ENCODE measurements at places on chromosomes 12 and 14.

DNA sequence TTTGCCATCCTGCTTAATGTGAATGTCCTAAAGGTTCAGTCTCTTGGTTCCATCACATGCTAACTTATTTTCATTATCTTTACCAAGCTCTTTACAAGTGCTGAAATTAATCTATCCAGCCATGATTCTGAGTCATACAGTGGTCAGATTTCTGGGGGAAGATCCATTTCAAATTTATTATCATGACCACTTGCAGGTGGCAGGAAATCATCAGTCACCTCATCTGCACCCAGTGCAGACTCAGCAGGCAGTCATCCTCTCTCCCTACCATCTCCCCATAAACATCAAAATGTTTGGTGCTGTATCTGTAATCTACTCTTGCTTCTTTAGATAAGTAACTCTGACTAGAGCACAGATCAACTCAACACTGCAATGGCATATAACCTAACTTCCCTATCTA is 23.5 kb downstream of the ATG14 start:
- DNase-seq: peak; percentile 84

DNA sequence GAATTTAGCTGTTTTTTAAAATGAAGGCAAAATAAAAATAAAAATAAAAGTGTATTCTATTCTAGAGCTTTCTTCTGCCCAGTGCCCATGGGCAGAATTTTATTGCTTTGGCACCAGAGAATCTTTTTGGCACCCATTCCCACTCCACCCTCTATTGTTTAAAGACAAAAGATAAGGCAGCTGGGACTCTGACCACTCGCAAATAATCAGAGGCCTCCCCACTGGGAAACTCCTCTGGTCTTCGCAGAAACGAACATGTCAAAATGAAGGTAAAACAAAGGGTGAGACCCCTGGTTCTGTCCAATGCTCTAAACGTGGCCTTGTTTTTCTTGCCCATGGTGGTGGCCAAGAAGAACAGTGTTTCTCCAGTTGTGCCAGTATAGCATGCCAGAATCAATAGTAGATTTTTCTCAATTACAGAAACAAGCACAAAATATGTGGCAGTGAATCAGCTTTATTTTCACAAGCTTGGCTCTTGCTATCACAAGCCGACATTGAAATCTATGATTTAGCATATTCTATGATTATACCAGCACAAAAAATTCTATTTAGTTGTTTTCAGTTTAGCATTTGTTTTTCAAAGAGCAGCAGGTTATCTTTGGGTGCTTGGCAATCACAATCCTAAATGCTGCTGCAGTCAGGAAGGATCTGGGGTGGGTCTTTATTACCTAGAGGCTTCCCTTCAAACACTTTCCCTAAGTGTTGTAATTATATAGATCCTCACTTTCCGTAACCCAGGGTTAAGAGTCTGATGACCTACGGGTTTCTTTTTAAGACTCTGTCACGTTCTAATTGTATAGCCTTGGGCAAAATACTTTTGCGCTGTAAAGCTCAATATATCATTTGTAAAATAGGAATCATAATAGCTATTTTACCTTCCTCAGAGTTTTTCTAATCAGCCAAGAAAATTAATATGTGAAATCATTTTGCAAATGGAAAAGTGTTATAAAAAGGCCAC is 50.5 kb downstream of the KITLG start:
- DNase-seq: no peak

DNA sequence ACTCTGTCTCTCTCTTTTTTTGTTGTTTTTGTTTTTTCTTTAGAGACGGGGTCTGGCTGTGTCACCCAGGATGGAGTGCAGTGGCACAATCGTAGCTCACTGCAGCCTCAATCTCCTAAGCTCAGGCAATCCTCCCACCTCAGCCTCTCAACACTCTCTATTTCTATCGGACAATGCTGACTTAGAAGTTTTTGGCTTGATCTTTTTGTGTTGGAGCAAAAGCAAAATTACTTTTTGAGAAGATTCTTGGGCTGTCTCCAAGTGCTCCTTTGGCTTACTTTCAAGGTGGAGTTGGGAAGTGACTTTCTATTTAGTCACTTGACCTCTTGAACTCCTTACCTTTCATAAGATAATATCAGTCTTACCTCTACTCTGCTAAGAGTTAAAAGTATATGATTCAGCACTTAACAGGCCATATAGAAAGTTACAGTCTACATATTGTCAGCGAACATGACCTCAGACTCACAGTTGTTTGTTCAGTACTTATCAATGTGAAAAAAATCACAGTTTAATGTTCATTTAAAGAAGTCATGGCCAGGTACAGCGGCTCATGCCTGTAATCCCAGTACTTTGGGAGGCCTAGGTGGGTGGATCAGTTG is 15.4 kb upstream of the MIA2 start:
- no peak for DNase-seq

DNA sequence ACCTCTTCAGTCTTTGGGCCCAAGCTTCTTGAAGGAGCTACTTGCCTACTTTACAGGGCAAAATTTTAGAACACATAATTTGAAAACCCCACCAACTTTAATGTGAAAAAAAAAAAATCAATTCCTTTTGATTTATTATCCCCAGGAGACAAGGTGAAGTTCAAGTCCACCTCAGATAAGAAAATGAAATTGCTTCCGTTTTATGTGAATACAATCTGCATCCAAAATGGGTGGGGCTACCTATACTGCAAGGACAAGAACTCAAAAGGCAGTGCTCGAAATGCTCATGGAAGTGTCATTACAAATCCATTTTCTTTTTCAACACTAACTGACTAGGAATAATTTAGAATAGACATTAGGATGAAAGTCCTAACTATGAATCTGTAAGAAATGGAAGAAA is 45.7 kb downstream of the SSPN start:
- no peak for DNase-seq

DNA sequence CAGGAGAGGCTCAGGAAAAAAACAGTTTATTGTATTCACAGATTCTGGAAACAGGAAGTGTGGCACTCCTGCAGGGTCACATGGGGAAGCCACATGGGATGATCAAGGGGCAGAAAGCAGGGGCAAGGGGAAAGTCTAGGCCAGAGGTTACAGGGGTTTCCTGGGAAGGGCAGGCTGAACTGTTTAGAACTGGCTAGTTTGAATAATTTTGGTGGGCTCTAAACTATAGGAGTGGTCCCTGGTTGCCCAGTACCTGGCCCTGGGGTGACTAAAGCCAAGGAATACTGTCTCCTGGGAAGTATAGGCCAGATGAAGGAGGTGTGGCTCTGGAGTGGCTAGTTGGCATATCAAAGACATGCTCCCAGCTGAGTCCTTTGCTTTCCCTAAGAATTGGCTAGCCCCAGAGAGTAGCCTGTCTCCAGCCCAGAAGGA is 169.2 kb downstream of the SLC41A2 start:
- no peak for DNase-seq

GRCh38 chr14:32934073-32934880 is 4.4 kb upstream of the NPAS3 start:
- DNase-seq: peak; percentile 54

GRCh38 chr14:59343585-59343984 is 121.6 kb downstream of the GPR135 start:
- no peak for DNase-seq

DNA sequence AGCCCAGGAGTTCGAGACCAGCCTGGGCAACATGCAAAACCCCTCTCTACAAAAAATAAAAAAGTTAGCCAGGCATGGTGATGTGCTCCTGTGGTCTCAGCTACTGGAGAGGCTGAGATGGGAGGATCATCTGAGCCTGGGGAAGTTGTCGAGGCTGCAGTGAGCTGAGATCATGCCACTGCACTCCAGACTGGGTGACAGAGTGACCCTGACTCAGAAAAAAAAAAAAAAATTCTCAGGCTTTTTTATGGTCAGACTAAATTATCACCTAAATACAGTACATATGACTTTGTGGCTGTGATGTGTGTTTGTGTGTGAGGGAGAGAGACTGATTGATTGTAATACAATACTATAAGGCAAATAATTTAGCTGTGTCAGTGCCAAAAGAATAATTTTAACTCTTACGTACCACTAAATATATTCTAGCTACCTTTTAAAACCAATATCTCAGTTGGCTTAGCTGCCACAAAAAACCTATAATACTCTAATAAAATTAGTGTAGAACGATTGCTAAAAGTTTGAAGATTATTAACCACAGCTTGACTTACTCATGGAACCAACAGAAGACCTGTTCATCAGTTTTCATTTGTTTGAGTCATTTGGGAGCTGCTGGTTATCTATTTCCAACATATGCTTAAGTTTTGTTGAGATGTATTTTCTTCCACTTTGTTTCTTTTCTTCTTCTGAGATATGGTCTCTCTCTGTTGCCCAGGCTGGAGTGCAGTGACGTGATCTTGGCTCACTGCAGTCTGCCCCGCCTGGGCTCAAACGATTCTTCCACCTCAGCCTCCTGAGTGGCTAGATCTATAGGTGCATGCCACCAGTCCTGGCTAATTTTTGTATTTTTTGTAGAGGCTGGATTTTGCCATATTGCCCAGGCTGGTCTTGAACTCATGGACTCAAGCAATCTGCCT is 58.0 kb downstream of the DIP2B start:
- no peak for DNase-seq

- DNase-seq: no peak
Observed at GRCh38 chr12:19694627-19695026, 255.3 kb downstream of the AEBP2 start.

DNA sequence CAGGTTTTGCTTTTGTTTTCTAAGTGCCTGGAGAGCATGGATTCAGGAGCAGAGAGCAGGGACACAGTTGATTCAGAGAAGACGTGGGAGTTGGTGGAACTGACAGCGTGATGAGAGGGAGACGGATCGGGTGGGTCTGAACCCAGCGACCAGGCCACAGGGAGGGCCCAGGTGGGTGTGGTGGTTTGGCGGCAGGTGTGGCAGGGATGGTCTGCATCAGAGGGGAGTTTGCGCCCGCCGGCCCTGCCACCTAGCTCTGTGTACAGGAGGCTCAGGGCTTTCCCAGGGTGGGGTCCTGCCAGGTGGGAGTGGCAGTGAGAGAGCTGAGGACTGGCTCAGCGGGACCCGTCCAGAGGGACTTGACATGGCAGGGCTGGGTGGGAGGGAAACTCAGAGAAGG is 33.3 kb upstream of the DIO3 start:
- no peak for DNase-seq

DNA sequence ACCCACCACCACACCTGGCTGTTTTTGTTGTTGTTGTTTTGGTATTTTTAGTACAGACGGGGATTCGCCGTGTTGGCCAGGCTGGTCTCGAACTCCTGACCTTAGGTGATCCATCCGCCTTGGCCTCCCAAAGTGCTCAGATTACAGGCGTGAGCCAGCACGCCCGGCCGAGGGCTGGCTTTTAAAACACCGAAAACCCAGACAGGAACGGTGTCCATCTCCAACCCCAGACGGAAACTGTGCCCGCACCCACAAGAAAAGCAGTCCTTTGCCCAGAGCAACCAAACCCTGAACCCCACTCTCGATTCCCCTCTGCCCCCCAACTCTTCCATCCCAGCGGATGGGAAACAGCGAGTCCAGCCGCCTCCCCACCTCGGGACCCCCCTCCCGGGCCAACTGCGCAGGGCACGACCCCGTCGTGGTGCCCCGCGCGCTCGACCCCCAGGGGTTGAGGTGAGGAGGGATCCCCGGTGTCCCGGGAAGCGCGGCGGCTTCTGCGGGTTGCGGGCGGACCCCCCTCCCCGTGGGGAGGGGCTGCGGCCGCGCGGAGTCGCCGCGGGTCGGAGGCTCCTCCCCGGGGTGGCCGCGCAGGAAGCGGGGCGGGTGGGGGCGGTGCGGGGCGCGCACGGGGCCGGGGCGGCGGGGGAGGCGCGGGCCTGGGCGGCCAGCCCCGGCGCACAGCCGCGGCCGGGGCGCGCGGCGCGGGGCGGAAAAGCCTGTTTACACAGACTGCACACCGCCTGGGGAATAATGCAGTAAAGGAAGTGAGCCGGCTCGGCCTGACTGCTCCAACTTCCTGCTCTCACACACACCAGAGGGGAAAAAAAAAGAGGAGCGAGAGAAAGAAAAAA is at the start of gene ELK3:
Gene ELK3 (plus strand): TSS at position 651 of the 851 bp plus-strand sequence.
- peak; percentile 85 for DNase-seq

- peak; percentile 54 for DNase-seq
Observed at GRCh38 chr12:84785951-84786350, 126.6 kb downstream of the SLC6A15 start.

DNA sequence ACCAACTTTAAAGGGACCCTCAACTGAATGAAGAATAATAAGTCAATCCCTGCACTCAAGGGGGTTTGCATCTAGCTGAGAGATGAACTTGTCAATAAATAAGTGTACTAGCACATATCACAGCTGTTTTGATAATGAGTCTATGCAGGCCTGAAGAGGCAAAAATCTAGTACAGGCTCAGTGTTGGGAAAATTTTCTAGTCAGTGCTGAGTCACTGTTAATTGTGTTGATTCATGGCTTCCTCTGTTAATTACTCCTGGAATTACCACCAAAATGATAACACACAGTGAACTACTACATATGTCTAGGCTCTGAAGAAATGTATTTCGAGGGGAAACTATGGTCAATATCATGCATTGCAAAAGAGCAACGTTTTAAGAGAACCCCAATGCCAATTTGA is 18.9 kb downstream of the SNRPF start:
- peak; percentile 34 for DNase-seq

- peak; percentile 39 for DNase-seq
Observed at GRCh38 chr14:64244279-64244678, 49.9 kb downstream of the ESR2 start.

- DNase-seq: no peak
Observed at GRCh38 chr12:104566244-104566993, 109.7 kb downstream of the CHST11 start.

DNA sequence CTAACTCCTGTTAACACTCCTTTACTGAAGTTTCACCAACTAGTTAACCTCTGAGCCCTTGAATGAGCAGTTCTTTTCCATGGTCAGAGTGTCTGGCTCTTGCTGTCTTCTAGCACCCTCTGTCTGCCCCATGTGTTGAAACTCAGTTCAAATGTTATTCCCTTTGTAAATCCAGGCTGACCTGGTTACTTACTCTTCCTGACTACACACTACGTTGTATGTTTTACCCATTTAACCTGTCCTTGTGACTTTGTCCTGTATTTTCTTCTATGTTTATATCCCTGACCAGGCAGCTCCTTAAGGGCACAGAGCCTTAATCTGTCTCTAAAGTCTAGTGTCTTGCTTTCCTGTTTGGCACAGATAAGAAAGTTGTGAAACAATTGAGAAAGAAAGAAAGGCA is 389.0 kb upstream of the RPL10L start:
- DNase-seq: no peak

DNA sequence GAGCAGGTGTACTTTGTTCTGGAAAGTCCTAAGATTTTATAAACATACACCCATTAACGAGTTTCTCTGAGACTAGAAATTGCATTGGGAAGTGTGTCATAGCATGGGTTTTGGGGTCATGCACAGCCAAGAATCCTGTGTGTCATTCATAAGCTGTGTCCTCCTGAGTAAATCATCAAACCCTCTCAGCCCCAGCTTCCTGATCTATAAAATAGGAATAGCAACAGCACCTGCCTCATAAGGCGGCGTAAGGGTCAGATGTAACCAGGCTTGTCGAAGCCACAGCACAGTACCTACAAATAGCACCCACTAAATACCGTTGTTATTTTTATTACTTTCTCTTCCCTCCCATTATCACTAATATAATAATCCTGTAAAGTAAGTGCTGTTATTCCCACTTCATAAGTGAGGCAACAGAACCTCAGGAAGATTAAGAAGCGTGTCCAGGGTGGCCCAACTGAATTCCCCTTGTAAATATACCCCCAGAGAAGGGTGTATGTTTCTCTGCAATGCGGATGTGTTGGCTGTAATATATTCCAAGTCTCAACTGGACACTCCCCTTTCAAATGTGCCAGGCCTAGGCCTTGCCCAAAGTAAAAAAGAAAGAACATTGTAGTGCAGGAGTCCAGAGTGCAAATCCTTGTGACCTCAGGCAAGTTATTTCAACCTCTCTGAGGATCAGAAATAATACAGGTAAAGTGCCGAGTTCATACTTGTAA is 188.3 kb upstream of the BCL2L14 start:
- DNase-seq: no peak
